NCI-H1105 (cell line): ENCODE measurements at places on chromosomes 13 and 19.
A peak's percentile ranks its signal among the peaks of the same experiment; 100 is the strongest.

- DNase-seq, result no peak
Measured at GRCh38 chr19:53130506-53130905, 2.2 kb downstream of the ZNF415 start.

- no peak for DNase-seq
Measured at GRCh38 chr13:80442609-80443008, 101.7 kb upstream of the SPRY2 start.

GRCh38 chr19:46428239-46429135, at the start of gene PNMA8C:
TSS of gene PNMA8C (minus strand) at chr19:46428936. CDS start at chr19:46428359, 577 bp downstream.
- DNase-seq, result peak; percentile 85

GRCh38 chr19:43814663-43815352, 12.3 kb upstream of the ZNF283 start:
- DNase-seq, result no peak

DNA sequence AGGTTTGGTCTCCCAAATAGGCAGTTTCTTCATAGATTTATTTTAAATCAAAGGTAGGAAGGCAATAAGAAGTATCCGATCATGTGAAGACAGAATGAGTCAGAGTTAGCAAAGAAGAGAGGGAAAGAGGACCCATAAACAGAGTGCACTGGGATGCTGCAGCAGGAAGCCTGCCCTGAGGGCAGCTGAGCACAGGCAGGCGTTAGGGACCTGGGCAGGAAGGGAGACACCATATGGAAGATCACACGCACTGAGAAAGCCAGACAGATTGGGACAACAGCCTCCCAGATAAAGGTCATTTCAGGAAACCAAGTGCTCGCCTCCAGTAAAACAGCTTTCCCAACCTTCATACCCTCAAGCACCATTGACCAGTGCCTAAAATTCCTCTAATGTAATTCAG, 598.0 kb downstream of the EFNB2 start:
- DNase-seq, result no peak

GRCh38 chr19:34128558-34129250, 43.6 kb upstream of the LSM14A start:
- no peak for DNase-seq

- no peak for DNase-seq
Measured at GRCh38 chr13:102260256-102260655, 141.6 kb downstream of the FGF14 start.

GRCh38 chr13:51729866-51730553, 74.0 kb downstream of the DHRS12 start:
- DNase-seq, result no peak

DNA sequence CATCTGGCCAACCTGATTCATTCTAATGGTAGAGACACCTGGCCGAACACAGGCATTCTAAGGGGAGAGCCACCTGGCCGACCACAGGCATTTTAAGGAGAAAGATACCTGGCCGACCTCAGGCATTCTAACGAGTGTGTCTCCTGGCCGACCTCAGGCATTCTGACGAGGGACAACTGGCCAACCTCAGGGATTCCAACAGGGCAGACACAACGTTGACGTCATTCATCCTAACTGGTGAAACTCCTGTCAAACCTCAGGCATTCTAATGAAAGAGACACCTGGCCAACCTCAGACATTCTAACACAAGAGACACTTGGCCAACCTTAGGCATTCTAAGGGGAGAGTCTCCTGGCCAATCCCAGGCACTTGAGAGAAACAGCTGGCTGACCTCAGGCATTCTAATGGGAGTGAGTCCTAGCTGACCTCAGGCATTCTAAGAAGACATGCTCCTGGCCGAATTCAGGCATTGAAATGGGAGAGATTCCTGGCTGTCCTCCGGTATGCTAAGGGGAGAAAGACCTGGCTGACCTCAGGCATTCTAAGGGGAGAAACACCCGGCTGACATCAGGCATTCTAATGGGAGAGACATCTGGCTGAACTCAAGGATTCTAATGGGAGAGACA, 1352.5 kb downstream of the UQCRFS1 start:
- no peak for DNase-seq

DNA sequence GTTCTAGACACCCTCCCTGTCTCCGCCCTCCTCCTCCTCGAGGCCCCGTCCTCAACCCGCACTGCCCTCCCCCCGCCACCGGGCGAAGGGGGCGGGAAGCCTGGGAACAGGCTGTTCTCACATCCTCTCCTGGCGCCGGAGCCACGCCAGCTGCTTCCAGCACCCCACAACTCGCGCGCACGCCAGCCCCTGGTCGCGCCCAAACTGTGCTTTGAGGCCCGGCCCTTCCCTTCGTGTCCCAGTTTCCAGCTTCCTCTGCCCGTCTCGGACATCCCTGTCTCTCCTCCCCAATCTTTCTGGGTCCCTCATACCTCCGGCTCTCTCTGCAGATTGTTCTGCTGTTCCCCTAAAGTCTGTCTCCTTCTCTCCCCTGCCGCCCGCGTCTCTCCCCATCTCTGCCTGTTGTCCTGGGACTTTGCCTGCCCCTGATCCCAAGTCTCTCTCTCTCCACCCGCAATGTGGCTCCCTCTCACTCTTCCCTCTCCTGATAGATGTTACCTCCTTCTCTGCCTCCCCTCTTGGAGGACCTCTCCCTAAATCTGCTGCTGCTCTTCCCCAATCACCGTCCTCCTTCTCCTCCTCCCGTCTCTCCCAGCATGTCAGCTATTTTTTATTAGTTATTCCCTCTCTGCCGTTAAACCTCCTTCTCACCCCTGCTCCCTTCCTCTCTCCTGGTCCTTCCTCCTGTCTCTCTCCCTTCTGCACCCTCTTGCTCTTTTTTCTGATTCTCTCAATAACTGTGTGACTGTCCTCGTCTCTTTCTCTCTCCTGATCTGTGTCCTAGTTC, 14.2 kb downstream of the DPF1 start:
- peak; percentile 71 for DNase-seq

- no peak for DNase-seq
Measured at GRCh38 chr19:39676004-39676403, 20.3 kb downstream of the LGALS16 start.

DNA sequence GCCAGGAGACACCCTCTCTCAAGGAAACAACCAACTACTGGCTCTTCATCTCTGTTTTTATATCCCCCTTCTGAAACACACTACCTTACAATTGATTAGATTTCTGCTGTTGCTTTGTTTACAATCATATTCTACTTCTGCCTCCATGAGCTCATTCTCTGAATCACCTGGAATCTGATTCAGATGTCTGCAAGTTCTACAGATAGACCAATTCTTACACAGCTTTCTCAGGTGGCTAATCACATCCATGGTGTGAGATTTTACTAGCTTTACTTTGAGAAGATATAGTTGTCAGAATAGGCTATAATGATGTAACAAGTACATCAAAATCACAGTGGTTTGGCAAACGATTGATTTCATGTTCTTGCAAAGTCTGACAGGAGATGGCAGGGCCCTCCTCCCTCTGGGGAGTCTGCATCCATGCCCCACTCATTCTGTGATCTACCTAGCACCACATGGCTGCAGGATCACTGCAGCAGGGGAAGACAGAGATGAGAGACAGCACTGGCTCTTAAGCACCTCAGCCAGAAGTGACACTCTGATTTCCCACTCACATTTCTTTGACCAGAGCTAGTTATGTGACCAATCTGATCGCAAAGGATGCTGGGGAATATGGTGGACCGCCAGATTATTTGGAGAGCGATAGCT, 243.7 kb downstream of the FOXO1 start:
- DNase-seq, result no peak

DNA sequence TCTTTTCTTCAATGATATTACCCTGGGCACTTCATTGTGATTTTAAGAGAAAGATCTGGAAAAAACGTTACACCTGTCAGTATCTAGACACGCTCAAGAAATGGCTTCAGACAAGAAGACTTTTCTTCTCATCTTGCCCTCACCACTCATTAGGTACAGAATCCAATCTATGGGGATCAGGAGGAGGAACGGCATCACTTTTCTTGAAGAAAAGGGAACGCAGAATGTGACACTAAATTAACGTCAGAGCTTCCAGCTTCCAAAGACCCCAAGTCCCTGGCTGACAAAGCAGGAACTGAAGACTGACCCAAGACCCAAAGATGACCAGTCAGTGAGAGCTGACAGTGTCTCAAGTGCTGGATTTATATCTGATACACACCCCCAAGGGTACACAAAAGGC, 48.2 kb downstream of the BRD4 start:
- DNase-seq, result no peak
